ENCODE measurements at places on chromosomes 5 and 9.

GRCh38 chr5:73365301-73365853 lies 83.2 kb downstream of the FOXD1 start:
- no peaks in the 10 kb centered on the region for H3K36me3 ChIP-seq
- DNase-seq = no peak
- no peaks in the 10 kb centered on the region for H3K4me1 ChIP-seq
- H3K27ac ChIP-seq = no peak overlapping the region
- H3K27me3 ChIP-seq = peaks cover 9% of the 10 kb centered on the region

DNA sequence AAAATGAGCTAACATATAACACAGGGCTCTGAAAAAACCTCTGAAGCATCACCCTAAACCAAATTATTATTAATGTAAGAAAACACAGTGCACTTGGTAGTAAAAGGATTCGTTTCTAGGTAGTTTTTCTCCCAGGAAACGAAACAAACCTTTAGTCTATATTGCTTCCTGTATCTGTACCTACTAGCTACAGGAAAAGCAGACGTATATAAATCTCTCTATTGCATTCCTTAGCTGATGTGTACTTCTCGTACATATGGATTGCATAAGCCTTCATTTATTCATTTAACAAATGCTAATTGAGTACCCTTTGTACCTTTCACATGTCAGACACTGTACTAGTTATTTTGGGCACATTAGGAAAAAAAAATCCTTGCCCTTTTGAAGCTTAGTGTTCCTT lies 85.0 kb upstream of the RASA1 start:
- no peaks in the 10 kb centered on the region for H3K36me3 ChIP-seq
- no peaks in the 10 kb centered on the region for H3K4me1 ChIP-seq
- H3K27ac ChIP-seq = no peak overlapping the region
- no peaks in the 10 kb centered on the region for H3K27me3 ChIP-seq

DNA sequence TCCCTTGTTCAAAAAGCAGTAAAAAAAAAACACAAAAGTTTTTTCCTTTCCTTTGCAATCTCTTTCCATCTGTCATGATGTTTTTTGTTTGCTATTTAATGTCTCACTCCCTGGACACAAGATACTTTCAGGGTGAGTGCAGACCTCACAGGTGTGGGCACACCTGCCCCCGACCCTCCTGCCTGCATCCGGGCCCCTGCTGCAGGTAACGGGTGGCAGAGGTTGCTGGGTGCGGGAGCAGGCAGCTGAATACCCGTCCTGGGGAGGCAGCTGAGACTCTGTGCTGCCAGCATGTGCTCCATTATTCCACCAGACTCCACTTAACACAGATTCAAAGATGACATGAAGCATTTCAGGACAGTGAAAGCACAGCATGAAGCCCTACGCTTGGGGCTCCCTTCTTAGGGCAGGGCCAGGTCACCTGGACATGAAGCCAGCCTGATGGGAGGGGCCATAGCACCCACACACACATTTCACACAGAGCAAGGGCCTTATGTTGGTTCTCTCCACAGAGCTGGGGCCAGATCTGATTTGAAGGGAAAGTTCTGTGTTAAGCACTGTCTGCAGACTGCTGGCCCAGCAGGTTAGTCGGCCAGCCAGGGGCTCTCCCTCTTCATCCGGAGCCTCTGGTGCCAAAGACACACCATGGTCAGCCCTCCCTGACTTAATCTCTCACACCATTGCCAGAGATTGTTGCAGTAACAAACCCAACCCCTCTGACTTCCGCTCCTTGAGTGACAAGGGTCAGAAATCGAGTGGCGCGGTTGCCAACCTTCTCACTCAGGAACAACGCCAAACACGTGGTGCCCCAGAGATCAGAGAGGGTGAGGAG lies 13.0 kb downstream of the NEK6 start:
- no peak overlapping the region for H3K4me3 ChIP-seq
- H3K27me3 ChIP-seq = no peaks in the 10 kb centered on the region
- peak overlapping the region; percentile 80 for H3K27ac ChIP-seq

DNA sequence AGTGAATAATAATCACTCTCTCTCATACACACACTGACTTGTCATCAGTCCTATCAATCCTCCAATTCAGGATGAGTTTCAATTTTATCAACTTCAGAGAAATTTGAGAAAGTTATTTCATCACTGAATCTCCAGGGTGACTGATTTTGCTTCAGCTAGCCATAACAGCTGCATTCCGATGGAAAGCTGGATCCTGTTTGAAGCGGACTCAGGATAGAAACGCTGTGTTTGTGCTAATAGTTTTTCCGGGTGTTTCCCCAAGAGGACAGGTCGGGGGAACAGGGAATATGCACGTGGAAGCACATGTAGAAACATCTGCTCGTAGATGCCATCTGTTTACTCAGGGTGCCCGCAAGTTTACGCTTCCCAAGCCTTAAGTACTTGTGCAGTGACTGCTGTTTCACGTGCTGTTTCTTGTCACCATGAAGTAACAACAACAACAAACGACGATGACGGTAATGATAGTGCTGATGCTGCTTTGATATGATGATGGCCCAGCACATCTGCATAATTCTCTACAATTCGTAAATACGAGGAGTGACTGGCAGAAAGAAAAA lies 263.7 kb upstream of the DAPK1 start:
- no peaks in the 10 kb centered on the region for H3K36me3 ChIP-seq
- H3K4me3 ChIP-seq = no peak overlapping the region
- H3K27me3 ChIP-seq = no peaks in the 10 kb centered on the region
- H3K27ac ChIP-seq = no peak overlapping the region
- no peaks in the 10 kb centered on the region for H3K4me1 ChIP-seq

DNA sequence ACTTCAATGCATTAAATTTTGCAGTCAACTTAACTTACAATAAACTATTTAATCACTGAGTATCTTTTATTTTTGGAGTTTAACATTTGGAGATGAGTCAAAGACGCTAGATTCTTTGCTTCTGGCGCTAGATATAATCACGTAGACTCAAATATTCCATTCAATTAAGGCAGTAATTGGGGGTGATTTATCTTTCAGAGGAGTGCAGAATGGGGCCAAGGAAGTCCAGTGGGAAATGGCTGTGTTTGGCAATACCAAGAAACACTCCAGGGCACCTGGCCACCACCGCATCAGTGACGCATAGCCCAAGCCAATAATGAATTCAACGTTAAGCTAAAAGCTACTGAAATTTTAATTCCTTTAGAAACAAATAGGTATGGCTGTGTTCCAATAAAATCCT lies 81.2 kb downstream of the PHAX start:
- H3K27me3 ChIP-seq = no peaks in the 10 kb centered on the region
- H3K27ac ChIP-seq = no peak overlapping the region
- no peak for DNase-seq
- no peaks in the 10 kb centered on the region for H3K36me3 ChIP-seq

DNA sequence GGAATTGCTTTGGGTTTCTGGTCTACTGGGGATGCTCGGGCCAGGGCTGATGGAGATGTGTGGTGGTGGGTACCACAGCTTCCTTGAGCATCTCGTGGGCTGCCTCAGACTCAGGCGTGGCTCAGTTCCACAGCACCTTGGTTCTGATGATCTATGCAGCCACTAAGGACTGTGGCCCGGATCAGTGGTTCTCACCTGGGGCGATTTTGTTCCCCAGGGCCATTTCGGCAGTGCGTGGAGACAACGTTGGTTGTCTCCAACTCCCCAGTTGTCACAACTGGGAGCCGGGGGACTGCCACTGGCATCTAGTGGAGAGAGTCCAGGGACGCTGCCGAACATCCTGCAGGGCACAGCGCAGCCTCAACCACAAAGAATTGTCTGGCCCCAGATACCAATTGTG lies 47.7 kb downstream of the FGF18 start:
- no peak overlapping the region for H3K4me3 ChIP-seq
- H3K36me3 ChIP-seq = no peaks in the 10 kb centered on the region
- H3K4me1 ChIP-seq = no peaks in the 10 kb centered on the region
- no peak overlapping the region for H3K27ac ChIP-seq
- DNase-seq = no peak
